AG08396 (cell line): ENCODE measurements at places on chromosomes 2 and 18.

DNA sequence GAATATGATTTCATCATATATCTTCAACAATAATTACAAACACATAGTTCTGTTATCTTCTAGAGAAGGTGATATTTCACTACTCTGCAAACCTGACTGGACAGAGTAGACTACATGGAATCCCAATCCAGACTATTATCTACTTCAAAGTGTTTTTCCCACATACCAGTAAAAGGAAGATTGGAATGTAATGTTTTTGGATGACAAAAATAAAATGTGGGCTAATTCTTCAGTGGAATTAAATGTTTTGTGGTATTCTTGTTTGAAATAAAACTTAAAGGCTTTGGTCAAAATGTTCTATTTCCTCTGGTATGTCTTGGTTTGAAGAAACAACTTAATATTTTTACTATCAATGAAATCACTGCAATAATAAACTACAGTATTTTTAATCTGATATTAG is 22.1 kb downstream of the COL5A2 start:
- DNase-seq = no peak

- no peak for DNase-seq
Observed at GRCh38 chr2:96940001-96940615, 46.3 kb downstream of the FAM178B start.

DNA sequence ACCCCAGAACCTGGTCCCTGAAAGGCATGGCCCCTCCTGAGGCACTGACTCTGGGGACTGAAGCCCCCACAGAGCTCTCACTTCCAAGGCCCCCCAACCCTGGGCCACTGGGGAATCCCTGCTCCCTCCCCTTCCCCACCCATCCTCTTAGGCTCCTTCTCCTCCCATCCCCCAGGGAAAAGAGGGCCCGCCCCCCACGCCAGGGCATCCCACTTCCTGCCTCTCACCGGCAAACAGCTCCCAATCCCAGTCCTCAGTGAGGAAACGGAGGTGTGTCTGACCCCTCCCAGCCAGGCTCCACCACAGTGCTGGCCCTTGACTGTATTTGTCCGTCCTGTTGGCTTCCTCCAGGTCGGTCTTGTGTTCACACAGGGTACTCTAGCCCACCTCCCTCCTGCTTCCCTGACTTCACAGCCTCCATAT is 35.0 kb upstream of the PTMA start:
- no peak for DNase-seq

DNA sequence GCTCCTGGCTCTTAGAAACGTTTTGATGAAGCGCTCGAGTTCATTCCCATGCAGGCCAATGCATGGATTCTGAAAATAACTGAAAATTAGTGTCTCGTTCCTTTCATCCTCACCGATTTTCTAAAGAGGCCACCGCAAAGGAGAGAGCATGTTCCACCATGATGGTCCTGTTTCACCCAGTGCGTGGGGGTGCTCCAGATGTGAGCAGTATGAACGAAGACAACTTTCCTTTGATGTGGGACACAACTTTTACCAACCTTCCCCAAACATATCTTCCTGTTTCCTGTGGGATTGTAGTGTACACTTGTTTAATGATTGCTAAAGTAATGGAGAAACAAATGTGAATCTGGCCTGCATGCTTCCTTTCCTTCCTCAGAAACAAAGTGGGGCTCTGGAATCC is 114.5 kb downstream of the PRPF40A start:
- no peak for DNase-seq

GRCh38 chr18:14979875-14980274 is 231.9 kb downstream of the ANKRD30B start:
- DNase-seq = no peak

DNA sequence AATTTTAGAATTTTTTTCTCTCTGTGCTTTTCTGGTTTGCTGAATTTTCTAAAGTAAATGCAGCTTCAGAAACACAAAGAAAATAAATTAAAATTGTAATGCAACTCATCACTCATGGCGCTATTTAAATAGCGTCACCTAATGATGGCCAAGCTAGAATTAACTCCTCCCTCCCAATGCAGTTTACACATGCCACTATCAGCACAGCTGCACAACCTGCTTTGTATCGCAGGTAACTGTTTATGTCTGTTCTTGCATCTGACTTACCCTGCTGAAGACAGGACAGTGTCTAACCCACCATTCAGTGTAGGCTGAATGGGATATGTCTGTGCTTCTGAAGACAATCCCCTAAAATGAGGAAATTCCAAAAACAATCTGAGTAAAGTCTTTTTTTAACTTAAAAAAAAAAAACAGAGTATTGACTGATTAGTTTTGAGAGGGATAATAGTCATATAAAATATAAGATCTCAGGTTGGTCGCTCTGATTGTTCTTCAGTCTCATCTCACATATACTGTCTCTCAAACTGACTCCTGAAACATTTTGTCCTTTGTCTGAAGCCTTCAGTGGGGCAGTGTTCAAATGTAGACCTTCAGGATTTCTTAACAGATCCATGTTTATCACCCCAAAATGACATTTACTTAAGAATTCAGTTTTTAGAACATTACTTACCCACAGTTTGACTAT is 271.4 kb downstream of the ZEB2 start:
- DNase-seq = no peak

- DNase-seq = no peak
Observed at GRCh38 chr2:9188823-9189222, 17.8 kb upstream of the ASAP2 start.

GRCh38 chr2:203763241-203763937 is 57.0 kb downstream of the CD28 start:
- DNase-seq = no peak

DNA sequence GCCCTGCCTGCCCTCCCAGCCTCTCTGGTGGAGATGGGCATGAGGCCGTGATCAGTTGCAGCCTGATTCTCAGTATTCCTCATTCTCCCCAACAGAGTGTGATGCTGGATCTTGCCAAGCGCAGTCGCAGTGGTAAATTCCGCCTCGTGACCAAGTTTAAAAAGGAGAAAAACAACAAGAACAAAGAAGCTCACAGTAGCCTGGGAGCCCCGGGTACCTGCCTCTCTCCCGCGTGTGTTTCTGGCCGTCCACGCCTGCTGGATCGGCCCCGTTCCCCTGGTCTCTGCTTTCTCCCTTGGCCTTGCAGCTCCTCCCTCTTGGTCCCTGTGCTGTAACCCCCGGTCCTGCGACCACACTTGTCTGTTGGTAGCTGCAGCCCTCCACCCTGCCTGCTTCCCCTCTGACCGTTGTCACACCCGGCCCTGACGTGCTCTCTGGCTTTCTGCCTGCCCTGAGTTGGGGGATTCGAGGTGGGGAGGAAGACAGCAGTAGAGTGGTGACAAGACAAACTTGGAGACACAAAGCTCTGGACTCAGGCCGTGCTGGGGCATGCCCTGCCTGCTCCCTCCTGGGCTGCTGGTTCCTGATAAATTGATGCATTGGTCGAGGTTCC is 99.5 kb downstream of the USP40 start:
- no peak for DNase-seq

- DNase-seq = no peak
Observed at GRCh38 chr2:189318761-189319160, 122.5 kb upstream of the WDR75 start.

- no peak for DNase-seq
Observed at GRCh38 chr18:47932603-47933002, 2.1 kb upstream of the SMAD2 start.

DNA sequence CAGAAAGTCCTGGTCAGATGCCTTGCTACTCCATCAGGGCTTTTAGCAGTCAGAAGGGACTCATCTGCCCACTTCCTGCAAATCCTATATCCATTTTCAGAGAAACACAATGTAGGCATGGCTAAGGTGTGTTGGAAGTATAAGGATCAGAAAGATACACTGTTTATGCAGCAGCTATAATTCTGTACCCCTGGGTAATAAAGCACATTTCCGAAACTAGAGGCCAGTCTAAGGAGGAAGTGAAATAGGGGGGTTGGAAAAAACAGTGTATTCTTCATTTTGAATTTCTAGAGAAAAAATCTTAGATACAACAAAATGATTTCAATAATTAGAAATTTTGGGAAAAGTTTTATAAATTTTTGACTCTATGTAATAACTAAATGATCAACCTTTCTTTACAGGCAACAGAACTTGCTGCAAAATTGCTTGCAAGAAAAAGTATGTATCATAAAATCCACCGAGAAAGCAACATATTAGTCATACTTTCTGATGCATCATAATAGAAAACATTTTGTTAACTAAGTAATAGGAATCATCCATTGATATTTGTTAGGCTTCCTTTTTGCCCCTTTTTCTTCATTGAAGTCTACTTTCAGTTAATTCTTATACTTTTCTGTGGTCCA is 47.4 kb downstream of the FSIP2 start:
- no peak for DNase-seq

DNA sequence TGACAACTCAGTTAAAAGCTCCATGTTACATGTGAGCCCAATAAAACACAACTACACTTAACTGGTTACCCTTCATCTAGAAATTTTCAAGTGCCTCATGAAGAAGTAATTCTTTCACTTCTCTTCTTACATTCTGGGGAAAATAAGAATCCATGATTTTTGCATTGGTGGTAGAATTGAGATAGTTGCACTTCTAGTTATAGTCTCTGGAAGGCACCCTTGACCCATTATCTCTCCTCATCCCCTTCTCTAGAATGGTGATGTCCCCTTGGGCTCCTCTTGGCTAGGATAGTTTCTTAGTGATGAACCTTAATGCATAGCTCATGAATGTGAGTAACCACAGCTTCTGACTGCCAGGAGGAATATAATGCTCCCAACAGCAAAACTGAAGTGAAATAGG is 3.6 kb downstream of the LGALSL start:
- DNase-seq = no peak

DNA sequence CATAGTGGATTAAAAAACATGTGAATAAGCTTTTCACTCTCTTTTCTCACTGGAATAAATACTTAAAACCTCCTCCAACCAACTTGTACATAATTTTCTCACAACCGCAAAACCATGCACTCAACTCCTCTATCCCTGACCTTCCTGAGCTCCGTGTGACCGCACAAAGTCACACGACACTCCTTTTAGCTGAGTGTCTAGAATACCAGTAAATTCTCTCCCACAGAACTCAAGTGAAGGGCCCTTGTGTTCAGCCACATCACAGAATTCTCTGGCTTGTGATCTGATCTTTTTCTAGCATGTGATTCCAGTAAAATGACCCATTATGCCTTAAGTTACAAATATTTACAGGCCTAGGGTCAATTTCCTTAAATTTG is 91.2 kb upstream of the ARL4C start:
- no peak for DNase-seq

GRCh38 chr2:17162713-17163112 is 355.5 kb downstream of the RAD51AP2 start:
- DNase-seq = no peak

- DNase-seq = no peak
Observed at GRCh38 chr2:191739194-191739593, 61.3 kb downstream of the NABP1 start.

GRCh38 chr2:136248242-136248641 is 130.3 kb upstream of the CXCR4 start:
- no peak for DNase-seq

DNA sequence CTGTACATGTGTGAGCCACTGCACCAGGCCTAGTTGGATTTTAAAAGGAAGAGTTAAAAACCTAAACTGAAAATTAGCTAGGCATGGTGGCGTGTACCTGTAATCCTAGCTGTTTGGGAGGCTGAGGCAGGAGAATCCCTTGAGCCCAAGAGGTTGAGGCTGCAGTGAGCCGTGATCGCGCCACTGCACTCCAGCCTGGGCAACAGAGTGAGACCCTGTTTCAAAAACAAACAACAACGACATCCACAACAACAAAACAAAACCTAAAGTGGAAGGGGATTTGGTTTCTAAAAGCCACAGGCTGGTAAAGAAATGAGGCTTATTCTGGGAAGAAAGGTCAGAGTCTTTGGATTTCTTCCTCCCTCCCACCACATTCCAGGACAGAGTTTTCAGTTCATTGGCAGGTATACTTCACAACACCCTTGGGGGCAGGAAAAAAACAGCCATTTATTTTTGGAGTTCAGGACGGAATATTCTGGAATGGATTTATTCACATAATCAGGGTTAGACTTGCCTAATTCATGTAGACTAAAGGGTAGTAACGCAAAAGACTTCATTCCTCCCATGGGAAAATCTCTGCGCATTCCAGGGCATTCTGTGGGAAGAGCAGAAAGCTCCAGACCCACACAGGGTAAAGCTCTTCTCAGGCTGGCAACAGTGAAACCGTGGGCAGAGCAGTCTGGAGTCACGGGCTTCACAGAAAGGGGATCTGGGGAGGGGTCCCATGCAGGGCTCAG is 34.9 kb downstream of the TEX44 start:
- DNase-seq = peak; percentile 10

DNA sequence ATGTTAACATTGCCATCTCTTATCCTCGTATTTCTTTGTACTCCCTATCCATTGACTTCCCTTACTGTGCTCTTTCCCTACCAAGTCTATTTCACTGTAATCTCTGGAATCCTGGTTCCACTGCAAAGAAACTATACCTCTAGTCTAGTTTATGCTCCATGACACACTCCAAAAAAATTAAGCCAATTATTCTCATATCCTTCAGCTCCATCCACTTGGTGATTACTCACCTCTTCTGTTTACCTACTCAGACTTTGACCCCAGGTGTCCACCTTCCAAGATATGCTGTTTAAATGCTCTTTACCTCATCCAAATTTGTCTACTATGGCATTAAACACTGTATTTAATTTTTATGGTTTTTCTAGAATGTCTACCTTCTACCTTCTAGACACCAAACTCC is 137.9 kb downstream of the ATAD2B start:
- no peak for DNase-seq

DNA sequence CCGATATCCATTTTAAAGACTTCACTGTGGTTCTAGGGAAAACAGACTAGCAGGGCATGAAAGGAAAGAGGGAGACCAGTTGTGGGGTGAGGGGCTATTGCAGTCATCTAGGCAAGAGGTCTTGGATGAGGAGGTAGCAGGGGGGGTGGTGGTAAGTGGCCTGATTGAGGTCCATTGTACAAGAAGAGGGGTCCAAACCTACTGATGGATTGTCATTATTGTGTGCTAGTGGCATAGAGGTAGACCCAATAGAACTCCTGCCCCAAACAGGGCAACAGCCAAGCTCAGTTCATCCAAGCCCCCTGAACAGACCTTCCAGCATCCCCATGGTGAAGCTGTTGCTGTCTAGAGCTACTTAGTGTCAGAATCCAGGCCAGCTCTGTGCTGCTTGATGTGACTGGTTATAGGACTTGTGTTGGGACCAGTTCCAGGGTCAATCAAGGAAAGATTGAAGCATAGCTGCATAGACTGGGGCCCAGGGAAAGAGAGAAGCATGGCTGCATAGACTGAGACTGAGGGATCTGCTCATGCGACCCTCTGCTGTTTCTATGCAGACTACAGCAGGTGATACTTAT is 7.0 kb downstream of the ASAP2 start:
- DNase-seq = no peak

DNA sequence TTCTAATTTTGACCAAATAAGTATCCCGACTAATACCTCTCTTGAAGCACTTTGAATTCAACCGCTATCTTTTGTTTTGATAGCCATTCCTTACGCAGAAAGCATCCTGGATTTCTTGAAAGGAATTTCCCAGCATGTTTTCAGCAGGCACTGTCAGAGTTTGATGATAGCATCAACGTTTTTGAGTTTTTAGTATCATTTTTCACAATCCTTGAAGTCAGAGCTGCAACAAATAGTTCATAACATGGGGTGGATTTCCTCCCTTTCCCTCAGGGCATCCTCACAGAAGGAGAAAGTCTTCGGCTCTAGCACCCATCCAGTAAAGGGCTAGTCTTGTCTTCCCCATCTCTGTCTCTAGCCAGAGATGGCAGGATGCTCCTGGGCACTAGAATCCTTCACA is 46.2 kb downstream of the ANKRD44 start:
- DNase-seq = no peak
